ENCODE measurements at places on chromosomes 7 and 10.

DNA sequence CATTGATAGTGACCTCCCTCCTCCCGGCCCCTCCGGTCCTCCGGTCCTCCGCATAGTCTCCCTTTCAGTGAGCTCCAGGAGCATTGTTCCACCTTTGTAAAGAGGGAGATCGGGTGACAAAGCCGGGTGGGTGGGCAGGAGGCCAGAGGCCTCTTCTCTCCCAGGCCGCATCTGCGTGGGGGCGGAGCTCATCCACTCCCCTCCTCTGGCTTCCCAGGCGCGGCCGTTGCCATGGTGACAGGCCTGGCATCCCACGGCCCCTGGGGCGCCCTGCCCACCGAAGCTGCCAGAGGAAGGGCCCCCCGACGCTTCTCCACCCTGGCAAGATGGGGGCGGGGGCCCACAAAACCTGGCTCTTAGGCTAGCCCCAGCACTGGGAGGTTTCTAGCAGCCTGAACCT is 4.4 kb upstream of the FZD9 start:
- no peak for DNase-seq

DNA sequence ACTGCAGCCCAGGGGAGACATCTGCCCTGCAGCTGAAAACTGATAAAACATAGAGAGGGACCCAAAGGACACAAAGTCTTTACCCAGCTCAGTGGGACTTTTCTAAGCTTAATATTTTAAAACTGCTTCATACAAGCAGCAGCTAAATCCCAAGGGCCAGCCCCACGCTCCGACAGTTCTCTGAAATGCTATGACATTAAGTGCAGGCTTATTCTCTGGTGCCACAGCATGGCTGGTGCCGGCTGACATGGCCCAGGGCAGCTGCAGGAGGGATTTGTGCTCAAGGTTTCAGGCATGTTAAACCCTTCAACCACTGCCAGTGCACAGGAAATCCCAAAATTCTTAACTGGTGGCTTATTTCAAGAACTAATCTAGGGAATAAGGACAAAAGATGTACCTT is 170.9 kb downstream of the PARD3 start:
- DNase-seq, result no peak

GRCh38 chr10:62244785-62245467 is 23.7 kb downstream of the RTKN2 start:
- no peak for DNase-seq

DNA sequence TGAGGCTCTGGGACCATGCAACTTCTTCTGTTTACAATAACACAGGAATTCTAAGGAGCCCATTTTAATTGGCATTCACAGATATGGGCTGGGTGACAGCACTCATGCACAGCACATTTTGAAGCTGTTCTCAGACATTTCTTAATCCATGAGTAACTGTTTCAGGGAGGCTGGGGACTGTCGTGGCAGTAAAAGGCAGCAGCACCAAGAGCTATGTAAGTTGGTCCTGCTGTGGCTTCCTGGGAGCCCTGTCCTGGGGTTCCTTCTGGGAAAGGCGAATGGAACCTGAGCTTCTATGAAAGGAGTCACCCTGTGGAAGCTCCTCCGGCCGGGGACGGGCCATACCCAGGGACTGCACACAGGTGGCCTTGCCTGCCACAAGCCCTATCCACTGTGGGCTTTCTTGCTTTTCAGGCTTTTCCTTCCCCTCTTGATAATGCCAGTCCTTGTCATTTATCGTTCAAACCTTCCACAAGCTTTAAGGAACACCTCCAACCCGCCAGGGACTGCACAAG is 40.5 kb downstream of the COBL start:
- DNase-seq, result no peak

- DNase-seq, result no peak
These were observed 28.0 kb downstream of the NUDT1 start for GRCh38 chr7:2269991-2270460.

DNA sequence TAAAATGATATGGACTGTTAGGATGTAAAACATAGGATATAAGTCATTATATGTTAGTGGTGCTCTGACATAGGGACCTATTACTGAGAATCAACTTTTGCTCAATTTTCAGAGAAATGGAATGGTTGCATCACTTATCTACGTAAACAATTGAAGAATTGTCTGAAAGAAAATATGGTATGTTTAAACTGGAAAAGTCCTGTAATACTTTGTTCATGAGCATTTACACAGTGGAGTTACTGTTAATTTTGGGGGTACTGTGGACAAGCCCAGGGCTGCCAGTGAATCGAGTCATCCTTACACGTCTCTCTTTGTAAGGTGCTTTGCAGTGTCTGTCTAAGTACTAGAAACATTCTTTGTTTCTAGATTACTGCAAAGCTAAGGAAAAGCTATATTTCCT is 152.0 kb downstream of the ZNF22 start:
- no peak for DNase-seq

DNA sequence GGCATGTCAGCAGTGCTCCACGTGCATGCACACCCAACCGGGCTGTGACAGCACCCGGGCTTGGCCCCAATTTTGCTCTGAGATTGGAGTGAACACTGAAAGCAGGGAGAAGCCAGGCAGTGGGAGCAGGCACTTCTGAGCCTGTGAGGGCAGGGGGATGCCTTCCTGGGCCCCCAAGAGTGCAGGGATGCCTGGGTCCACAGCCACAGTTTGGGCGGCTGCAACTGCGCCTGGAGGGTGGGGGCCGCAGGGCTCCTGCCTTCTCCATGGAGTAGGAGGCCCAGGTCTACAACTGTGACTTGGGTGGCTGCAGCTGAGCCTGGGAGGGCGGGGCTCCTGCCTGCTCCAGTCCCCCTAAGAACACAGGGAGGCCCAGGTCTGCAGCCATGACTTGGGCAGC is 37.6 kb upstream of the BNIP3 start:
- no peak for DNase-seq

GRCh38 chr7:37309493-37309892 is 139.2 kb downstream of the ELMO1 start:
- DNase-seq, result no peak

DNA sequence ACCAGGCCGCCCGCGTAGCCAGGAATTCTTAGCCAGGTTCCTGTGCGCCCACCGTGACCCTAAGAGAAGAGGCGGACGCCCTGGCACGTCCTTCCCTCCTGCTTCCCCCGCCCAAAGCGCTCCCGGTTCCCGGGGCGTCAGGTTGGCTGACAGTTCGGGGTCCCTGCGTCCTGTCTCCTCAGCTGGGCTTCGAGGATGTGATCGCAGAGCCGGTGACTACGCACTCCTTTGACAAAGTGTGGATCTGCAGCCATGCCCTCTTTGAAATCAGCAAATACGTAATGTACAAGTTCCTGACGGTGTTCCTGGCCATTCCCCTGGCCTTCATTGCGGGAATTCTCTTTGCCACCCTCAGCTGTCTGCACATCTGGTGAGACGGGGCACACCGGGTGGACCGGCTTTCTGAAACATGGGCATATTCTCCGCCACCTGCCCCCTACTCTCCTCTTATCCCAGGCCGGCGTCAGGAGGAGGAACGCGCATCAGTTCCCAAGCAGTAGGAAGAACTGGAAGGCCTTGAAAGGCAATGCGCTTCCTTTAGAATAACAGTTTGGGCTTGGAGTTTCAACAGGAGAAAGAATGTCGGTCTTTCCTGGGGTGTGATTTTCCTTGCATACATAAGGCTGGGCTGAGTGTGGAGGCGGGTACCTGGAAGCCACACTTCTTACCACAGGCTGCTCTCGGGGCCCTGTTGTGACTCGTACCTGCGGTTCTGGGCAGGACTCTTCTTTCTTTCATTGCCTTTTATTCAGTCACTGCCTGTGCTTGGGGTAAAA is 728 bp downstream of the CAV2 start:
- peak; percentile 63 for DNase-seq

DNA sequence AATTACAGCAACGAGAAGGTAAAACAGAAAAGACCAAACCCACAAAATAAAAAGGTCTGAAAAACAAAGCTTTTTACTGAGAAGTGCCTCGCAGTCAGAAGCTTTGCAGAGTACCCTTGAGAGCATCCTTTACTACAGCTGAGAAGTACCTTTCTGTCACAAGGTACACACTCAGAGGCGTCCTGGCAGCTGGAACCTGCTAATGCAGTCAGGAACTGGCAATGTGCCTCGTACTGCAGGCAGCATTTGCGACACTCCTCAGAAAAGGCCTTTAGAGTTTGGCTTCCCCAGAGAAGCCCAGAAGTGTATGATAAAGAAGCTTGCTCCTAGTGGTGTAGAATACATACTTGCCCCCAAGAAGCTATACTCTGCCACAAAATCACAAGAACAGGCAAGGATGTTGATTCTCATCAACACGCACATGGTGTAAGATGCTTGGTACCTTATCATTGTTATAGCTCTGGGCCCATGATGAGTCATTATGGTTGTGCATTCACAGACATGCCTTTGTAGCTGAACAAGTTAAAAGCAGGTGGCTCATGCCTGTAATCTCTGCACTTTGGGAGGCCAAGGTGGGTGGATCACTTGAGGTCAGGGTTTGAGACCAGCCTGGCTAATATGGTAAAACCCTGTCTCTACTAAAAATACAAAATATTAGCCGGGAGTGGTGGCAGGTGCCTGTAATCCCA is 2.0 kb upstream of the GTPBP4 start:
- DNase-seq, result no peak

GRCh38 chr7:41185851-41186250 is 517.0 kb downstream of the INHBA start:
- no peak for DNase-seq

DNA sequence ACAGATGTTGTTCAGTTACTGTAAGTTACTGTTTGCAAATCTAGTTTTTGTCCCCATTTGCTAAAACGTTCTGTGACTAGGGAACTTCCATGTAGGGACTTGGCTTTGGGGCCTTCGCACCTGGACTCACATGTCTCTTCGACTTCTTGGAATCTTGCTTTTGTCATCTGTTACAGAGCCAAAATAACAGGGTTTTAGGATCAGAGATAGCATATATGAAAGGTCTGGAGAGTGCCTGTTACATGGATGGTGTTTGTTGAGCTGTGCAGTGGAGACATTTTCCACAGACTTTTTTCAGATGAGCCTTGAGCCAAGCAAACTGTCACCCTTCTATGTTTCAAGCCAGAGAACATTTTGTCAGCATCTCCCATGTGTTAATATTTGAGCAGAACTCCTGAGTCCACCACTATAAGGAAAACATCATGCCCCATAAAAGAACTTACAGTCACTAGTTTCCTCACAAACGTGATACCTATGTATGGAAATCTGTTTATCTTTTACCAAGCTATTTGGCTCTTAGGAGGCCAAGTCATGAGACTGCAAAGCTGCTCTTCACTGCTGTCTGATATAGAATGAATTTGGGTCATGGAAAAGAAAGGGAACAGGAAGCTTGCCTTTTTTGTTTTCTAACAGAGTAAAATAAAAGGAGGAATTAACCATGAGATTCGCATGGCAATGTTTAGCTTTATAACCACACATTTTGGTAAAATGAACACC is 818.6 kb upstream of the IGFBP3 start:
- DNase-seq, result no peak

DNA sequence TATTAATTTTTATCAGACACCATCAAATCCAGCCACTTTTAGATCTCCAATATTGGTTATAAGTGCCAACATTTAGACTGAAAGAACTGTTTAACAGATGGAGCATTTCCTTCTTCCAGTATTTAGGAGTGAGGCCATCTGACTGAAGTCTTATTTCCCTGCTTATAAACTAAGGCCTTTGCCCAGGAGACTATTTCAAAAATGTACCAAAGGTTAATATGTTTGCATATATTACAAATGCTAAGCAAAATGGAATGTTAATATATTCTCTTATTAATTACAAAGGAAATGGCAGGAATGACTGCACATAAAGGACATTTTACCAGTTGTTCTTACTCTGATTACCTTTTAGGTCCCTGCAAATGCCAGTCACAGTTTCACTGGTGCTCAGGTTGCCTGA is 238.9 kb upstream of the PLXNA4 start:
- no peak for DNase-seq

DNA sequence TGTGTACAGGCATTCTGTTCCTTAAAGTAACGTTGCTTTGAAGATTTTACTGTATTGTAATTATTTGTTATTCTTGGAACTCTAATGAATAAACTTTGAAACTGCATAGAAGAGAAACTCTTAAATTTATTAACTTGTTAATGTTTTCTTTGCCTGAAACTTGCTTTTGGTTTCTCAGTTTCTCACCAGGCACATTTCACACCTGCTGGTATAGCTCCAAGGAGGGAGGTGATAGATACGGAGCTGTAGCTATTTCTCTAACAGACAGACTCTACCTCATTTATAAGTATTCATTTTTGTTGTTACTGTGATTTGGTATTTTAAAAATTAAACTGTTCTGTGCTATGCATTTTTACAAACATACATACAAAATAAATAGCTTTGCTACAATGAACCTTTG is 32.7 kb downstream of the R3HCC1L start:
- DNase-seq, result no peak

GRCh38 chr10:124025152-124025551 is 68.2 kb downstream of the CHST15 start:
- DNase-seq, result no peak

DNA sequence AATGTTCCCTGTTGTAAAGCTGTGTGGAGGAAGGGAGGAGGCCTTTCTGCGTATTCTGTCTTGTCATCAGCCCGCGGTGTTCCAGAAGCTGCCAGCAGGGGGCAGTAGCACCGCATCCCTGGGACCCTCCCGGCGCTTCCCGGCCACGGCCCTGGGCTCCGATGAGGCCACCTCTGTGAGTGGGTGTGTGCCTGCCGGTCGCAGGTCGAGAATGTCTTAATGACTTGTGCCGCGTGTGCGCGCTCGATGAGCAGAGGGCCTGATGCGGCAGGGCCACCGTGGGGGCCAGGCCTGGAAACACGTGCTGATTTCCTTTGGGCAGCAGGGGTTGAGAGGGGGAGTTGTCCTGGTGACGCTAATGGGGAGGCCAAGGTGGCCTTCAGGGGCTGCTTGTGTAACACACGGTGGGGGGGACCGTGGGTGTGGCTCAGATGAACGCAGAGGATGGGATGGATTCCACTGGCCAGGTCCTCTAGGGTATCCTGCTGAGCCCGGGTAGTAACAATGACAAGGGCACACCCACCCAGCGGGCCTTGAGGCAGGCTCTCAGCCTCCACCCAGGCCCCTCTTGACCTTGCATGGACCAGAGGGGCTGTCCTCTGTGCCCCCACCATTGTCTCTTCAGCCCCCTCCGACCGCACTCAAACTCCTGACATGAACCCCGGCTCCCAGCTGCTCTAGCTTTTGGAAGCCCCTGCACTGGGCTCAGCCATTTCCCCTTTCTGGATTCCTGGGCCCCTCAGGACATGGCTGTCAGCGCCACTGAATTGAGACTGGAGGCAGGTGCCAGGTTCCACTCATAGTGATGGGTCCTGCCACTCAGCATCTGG is 135.9 kb upstream of the PODXL start:
- peak; percentile 85 for DNase-seq

GRCh38 chr7:26451997-26452396 is 160.3 kb downstream of the SNX10 start:
- no peak for DNase-seq

All from stimulated activated CD8-positive, alpha-beta memory T cell treated with anti-CD3 and anti-CD28 coated beads, Interleukin-4, amount 100 ng/mL, for 48 hours (primary cell).